Bronchial epithelial cell (primary cell): ENCODE measurements at places on chromosomes 2 and 18.

DNA sequence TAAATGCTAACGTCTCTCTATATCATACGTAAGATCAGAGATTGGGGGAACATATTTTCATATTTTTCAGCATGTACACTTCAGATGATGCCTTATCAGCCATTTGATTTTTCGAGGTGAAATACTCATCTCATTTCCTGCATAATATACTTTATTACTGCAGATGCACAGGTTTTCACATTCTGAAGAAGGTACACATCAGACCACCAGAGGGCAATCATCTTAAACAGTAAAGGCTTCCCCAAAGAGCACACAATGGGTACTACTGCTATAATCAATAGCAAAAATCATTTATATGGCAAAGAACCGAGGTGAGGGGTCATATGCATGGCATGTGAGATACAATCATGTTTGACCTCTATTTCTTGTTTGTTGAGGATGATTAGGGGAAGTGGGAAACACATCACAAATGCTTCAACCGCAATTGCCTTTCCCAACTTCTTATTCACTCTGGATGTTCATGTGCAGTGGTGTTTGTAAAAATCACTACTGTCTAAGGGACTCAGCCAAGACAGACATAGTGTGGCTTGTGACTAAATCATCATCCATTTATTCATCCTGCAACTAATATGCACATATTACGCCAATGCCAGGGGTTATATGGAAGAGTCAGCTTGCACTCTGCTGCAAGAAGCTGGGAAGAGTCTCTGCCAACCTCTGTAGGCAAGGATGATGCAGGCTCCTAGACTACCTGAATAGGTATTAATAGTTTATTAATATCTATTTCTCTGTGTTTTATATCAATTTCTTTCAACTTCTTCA, 118.7 kb downstream of the EPB41L3 start:
- peak; percentile 10 for DNase-seq

DNA sequence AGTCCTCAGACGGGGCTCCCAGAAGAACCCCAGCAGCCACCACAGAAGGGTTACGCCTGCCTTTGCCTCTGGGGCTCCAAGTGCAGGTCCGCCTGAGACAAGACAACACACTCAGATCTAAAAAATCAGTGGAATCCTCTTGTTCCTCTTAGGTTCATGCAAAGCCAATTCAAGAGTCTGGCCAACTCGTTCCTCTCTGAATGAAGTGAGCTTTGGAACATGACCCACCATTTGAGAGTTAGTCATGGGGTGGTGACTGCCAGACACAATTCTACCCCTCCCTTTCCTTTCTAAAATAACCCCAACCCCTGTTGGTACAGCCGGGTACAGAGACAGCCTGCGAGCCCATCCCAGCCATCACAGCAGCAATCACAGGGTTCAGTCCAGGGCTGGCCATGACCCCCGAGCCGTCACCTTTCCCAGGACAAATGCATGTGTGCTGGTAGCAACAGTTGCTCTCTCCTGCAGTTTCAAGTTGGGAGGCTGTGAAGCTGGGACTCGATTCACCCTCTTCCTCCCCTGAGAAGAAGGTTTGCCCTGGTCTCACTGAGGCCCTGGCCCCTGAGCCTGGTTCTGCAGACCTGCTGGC, 183.1 kb upstream of the SH3BP4 start:
- no peak for DNase-seq

DNA sequence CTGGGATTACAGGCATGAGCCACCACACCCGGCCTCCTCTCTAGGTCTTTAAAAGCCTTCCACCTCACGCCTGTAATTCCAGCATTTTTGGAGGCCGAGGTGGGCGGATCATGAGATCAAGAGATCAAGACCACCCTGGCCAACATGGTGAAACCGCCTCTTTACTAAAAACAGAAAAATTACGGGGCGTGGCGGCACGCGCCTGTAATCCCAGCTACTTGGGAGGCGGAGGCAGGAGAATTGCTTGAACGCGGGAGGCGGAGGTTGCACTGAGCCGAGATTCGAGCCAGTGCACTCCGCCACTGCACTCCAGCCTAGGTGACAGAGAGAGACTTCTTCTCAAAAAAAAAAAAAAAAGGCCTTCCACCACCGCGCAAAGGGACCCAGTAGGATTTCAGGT, 1.3 kb upstream of the FAM117B start:
- DNase-seq: no peak

GRCh38 chr2:112626604-112627059, 19.1 kb upstream of the SLC20A1 start:
- DNase-seq: no peak

- DNase-seq: no peak
These were observed 5.3 kb upstream of the DCTN1 start for GRCh38 chr2:74385396-74385795.

DNA sequence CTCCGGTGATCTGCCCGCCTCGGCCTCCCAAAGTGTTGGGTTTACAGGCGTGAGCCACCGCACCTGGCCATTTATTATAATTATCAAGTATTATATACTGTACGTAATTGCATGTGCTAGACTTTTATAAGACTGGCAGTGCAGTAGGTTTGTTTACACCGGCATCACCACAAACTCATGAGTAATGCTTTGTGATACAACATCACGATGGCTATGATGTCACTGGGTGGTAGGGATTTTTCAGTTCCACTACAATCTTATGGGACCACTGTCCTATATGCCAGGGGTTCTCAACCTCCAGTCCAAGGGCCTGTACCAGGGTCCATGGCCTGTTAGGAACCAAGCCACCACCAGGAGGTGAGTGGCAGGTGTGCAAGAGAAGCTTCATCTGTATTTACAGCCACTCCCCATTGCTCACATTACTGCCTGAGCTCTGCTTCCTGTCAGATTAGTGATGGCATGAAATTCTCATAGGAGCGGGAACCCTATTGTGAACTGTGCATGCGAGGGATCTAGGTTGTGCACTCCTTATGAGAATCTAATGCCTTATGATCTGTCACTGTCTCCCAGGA, 9.4 kb downstream of the SCYGR4 start:
- DNase-seq: peak; percentile 25

- no peak for DNase-seq
These were observed 83.2 kb downstream of the BCL2 start for GRCh38 chr18:63236406-63236805.

DNA sequence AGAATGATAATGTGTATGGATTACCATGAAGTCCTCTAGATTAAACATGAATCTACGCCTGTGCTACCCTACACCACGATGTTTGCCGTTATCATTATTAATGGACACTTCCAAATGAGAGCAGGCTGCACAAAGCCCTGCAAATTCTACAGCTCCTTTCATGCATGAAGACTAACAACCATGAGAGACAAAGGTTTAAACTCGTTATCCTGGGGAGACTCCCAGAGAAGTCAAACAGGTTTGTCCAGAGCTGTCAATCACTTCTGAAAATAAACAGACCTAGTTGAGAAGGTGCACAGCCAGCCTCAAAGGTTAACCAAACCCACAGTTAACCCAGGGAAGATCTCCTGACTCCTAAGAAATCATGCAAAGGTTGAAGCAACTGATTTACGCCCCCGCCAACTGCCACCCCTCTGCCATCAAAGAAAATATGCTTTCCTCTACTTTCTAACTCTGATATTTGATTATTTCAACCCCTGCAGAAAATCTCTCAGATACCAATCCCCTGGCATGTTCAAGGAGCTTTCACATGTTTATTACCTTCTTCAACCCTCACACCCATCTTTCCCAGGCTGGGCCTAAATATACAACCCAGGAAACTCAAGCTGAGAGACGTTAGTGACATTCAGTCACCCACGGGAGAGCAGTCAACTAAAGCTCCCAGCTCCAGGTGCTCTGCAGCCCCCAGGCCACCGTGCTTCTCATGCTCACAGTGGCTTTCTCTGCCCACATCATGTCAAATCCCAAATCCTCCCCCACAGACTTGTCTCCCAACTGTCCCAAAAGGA, 35.9 kb downstream of the MYO5B start:
- peak; percentile 81 for DNase-seq

GRCh38 chr2:130796290-130796689, 40.4 kb upstream of the ARHGEF4 start:
- DNase-seq: peak; percentile 41

DNA sequence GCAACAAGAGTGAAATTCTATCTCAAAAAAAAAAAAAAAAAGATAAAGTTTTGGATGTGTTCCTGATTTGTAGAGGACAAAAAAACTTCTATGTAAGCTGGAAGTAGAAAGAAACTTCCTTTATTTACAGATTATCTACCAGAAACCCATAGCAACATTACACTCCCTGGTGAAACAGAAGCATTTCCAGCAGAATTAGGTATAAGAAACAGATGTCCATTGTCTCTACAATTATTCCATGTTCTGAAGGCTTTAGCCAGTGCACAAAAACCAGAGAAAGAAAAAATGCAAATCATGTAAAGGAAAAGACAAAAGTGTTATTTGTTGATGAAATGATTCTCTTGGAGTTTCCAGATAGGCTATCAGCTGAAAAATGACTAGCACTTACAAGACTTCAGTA, 4.9 kb downstream of the TUBB6 start:
- DNase-seq: no peak

DNA sequence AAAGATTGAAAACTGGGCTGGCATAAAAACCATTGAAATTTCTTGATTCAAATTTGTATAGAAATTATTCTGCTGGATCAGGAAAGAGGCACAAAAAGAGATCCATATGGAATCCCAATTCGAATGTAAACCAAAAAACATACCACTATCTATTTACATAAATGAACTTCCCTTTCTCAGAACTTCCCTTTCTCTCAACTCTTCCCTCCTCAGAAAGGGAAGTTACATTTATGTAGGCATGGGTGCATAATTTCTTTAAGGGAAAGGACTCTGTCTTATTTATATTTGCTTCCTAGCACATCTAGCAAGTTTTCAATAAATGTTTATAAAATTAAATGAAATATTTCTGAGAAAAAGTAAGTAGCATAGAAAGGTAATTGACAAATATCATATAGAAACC, 398.1 kb upstream of the ATP5MC3 start:
- DNase-seq: no peak

DNA sequence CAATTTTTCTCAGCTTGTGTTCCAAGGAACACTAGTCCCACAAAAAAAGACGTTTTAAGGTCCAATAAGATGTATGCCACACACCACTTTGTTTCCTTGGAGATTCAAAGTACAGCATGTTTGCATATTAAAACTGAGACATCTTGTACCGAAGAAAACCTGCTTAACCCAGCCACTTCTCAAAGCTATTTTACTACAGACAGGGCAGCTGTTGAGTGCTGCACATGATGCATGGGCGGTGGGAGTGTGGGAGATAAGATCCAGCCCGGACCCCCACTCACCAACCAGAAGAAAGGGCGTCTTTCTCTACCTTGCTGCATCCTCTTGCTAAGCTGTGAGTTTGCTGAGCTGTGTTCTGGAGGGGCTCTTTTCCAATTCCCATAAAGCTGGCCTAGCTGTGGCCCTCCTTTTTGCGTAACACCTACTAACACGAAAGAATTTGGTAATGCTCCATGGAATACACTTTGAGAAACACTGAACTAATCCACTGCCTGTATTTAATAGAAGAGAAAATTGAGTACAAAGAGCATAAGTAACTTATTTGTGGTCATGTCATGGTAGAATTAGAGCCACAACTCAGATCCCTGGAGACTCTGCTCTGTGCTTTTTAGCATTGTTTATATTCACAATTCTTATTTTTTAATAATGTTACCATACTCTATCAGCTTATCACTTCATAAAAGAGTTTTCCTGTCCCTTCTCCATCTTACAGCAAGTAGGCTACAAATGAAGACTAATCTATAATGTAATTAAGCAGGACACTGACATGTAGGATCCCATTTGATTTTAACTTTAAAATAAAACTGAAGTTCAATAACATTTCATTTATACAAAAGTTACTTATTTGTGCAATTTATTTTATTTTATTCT, 90.0 kb downstream of the PLEKHM3 start:
- DNase-seq: no peak

DNA sequence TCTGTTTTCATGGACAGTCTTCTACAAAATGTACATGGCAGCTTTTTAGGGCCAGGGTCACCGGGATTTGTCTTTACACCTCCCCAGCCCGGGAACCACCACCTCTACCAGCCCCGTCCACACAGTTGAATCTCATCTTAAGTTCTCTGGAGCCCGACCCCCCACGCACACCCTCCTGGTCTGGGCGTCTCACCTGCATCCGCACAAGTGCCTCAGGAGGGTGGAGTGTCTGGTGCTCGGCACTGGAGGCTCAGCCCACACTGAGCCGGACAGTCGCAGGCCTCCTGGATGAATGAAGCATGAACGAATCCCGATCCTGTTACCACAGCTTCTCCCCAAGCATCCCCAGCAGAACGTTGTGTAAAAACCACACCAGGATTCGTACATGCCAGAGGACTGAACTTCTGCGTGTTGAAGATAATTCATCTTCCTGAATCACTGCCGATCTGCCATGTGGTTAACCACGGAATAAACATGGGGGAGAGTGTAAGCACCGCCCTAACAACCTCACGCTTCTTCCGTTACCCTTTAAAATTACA, 162.0 kb downstream of the RTP5 start:
- peak; percentile 9 for DNase-seq

DNA sequence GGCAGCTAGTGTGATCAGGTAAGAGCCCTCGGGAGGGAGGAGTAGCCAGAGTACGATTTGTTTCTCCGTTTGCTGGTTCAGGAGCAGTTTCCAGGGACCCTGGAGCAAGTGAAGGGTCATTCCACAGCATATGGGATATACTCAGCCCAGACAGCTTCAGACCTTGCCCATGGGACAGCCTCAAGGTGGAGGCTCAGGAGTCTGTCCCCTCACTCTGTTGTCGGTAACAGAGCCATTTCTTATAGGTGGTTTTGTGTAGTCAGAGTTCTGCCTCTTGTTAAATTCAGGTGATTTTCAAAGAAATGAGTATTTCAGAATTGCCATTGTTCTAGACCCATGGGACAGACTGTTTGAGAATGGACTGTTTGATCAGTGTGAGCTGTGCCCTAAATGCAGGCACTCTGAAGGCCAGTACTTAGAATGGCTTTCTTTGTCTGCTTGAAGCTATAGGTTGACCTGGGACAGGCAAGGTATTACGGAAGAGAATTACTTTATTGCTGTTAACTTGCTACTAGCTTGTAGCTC, 15.2 kb downstream of the FMNL2 start:
- no peak for DNase-seq

DNA sequence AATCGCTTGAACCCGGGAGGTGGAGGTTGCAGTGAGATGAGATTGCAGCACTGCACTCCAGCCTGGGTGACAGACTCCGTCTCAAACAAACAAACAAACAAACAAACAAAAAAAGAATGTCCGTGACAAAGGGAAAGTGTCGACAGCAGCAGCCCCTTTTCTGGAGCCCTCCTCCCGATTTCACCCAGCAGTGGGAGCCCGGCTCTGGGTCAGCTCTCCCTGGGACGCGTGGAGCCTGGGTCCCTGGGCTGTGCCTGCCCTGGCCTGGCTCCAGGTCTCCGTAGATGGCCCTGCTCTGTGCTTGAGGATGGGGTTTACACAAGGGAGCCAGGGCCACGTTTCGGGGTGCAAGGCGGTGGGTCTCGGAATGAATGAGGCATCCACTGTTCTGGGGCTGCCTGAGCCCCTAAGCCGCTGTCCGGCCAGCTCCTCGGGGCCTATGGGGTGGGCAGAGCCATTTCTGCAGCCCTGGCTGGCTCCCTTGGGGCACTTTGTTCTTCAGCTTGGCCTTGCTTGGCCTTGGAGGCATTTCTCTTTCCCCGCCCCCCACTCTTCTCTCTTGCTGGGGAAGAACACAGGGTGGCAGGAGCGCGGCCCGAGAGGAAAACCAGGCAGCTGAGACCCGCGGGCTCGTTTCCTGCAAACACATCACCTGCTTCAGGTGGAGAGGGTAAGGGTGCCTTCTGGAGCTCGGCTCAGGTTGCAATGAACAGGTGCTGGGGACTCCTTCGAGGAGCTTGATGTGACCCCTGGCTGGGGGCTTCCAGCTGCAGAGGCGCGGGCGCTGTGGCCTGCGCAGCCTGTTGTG, 29.1 kb downstream of the RTP5 start:
- no peak for DNase-seq

- no peak for DNase-seq
These were observed 410.9 kb downstream of the EPHA4 start for GRCh38 chr2:221161186-221161585.
